NCI-H2081 (cell line): ENCODE measurements at places on chromosomes 16 and 17.
A peak's percentile ranks its signal among the peaks of the same experiment; 100 is the strongest.

DNA sequence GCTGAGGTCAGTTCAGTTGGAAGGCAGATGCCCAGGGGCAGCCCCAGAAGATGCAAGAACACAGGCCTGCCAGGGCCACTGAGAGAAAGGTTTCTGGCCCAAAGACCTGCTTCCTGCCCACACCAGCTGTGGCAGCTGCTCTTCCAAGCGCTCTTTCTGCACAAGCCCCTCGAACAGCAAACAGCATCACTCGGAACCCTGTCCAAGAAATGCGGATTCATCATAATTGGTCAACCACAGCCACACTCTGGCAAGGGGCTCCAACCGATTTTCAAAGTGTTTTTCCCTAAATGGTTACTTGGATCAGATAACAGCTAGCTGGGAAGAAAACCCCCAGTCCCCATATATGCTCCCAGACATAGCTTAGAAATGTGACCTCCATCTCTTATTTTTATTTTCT, 71.1 kb upstream of the DNAH17 start:
- DNase-seq = no peak

DNA sequence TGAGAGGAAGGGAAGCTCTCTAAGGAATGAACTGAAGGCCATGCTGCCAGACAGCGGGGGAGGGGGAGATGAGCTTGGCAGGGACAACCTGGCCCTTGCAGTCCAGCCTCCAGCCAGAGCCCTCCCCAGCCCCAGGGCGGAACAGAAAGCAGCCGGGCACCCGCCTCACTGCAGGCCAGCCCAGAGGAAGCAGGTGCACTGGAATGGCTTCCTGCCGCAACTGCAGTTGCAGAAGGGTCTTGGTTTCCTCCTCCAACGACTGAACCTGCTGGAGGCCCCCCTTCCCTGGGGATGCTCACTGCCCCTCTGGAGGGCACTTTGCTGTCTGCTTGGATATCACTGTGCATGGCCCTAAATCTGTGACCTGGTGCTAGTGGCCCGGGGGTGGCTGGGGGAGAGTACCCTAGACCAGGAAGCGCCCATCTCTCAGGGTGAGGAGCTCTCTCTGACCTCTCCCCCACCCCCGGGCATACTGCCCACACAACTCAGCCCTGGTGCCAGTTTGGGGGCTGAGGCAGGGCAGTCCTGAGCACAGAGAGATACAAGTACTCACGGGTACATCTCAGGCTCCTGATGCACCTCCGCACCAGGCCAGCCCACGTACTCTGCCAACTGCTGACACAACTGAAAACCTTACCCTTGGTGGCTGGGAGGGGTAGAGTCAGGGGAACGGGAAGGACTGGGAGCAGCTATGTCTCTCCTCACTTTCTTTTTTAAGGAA, 41.1 kb downstream of the MYO18A start:
- DNase-seq = no peak

DNA sequence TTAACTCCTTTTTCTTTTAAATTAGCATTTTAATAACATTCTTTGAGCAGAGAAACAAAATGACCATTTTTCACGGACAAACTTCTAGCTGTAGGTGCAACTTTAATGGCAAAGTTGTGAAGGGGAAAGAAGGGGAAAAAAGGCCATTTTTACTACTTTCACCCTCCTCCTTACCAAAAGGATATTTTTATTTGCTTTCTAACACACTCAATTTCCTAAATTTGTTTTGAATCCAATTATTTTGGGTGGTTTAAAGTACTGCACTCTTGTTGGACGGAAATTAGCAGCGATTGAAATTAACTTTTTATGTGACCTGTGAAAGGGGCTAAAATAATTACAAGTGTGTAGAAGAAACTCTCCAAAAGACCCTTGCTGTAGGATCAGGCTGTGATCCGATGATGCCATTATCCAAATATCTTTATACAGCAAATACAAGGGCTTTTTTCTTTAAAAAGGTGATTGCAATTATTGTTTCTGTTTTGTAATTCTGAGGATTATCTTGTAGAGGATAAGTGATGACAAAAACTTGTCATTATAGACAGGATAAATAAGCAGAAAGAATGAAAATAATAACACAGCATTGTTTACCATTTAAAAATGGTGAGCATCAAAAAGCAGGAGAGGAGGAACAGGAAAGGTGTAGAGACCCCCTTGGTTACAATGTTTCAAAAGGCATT, 42.4 kb downstream of the SNX11 start:
- no peak for DNase-seq

- DNase-seq = peak; percentile 81
Observed at GRCh38 chr17:40307001-40307730, 1.8 kb upstream of the RARA start.

DNA sequence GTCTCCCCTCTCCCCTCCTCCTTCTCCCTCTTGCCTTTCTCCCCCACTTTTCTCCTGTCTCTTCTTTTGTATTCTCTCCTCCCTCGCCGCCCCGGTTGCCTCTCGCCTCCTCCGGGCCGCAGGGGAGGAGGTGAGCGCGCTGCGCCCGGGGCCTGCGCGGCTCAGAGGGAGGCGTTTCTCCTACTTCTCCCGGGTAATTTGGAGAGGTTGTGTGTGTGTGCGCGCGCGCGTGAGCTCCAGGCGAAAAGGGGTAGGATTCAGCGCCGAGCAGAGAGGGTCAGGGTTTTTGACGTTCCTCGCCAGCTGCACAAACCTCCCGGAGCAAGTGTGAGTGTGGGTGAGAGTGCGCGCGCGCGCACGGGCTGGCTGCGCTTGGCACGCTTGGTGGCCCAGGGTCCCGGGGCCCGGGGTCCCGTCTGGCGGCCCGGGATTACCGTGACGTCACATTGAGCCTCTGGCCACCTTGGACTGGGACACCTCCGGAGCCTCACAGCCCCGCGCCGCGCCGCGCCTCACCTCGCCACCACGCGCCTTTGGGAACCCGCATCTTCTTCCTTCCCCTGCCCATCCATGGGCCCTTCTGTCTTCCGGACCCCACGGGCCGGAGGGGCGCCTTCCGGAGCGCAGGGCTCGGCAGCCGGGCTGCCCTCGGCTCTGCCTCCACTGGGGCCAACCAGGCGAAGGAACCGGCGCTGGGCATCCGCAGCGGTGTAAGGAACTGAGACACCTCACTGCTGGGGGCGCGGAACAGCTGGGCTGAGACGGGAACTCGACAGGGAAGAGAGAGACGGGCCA, 479 bp downstream of the IRX6 start:
- DNase-seq = no peak

DNA sequence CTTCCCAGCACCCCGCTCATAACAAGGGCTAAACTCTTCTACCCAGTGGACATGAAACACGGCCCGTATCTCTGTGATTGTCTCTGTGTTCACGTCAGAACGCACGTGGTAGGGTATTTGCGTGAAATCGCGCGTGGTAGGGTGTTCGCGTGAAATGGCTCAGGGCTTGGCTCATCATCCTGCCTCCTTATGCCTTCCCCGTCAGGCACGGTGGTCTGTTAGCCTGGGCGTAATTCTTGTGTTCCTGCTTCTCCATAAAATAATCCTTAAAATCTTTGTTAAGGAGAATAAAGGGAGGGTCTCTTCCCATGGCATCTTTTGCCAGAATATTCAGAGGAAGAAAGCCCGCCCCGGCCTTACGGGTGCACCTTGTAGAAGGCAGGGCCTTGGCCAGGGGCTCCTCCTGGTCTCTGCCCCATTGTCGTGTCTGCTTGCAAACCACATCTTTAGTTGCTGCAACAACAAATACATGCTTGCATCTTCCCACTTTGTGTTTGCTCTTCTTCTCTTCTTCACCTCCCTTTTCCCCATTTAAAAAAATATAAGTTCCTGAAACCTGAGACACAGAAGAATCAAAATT, 116.7 kb upstream of the CHMP6 start:
- no peak for DNase-seq
